Stimulated activated CD4-positive, alpha-beta T cell treated with anti-CD3 and anti-CD28 coated beads, Interleukin-1b, Interleukin-23, amount 100 ng/mL, for 24 hours (primary cell): ENCODE measurements at places on chromosomes 16 and 17.
A peak's percentile ranks its signal among the peaks of the same experiment; 100 is the strongest.

- DNase-seq = no peak
These were observed 9.0 kb downstream of the C16orf54 start for GRCh38 chr16:29736764-29737163.

DNA sequence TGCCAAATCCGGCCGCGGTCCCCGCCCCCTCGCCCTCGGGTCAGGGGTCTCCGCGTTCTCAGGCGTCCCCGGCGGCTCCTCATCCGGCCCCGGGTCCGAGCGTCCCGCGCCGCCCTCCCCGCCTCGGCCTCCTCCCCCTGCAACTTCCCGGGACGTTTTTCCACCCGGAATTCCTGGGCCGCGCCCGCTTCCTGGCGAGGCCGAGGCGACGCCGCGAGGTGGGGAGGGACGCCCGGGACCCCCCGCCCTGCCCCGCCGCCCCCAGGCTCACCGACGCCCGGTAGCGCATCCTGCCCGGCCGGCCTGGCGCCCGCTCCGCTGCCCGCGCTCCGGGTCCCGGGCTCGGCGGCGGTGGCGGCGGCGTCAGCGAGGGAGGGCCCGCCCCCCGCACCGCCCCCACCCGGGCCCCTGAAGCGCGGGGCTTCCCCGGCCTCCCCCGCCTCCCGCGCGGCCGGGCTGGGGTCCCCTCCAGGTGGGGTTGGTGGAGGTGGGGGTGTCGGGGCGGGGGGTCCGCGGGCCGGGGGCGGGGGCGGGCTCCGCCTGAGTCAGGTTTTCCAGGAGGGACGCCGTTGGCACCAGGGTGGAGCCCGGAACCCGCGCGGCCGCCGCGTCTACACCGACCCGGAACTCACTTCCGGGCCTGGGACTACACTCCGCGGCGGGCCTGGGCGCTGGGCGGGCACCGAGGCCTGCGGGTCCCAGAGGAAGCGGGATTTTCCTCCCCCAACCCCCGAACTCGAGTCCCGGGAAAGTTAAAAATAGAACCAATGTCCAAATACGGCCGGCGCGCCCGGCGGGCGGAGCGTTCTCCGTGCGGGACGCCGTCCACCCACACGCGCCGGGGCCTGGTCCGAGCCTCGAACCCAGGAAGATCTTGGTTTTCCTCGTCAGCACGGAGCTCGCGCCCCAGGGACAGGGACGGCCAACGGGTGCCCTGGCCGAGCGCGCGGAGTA lies 6.8 kb downstream of the MYO1C start:
- DNase-seq = peak; percentile 47

GRCh38 chr16:12296406-12296805 lies 319.9 kb downstream of the SNX29 start:
- DNase-seq = no peak

DNA sequence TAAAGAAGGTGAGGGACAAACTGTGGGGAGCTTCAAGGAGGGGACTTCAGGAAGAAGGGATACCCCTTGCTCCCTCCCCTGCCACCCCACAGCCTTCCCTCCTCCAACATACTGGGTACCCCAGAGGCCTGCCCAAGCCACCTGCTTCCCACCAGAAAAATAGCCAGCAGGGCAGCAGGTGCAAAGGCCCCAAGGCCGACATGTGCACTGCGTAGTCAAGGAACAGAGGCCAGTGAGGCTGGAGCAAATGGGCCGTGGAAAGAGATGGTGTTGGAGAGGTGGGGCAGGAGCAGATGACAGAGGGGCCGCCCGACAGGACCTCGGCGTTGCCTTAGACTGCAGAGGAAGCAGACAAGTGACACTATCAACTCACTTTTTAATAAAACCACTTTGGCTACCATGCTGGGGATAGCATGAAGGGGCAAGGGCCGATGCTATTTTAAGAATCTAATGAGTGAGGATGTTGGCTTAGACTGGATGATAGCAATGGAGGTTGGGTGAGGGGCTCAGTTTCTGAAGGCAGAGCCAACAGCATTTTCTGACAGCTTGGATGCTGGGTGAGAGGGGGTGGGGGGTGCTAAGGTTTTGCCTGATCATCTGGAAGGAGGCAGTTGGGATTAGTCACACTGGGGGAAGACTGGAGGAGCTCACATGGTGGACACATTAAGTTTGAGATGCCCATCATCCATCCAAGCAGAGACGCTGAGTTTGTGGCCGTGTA lies 72.8 kb upstream of the TOB1 start:
- no peak for DNase-seq

DNA sequence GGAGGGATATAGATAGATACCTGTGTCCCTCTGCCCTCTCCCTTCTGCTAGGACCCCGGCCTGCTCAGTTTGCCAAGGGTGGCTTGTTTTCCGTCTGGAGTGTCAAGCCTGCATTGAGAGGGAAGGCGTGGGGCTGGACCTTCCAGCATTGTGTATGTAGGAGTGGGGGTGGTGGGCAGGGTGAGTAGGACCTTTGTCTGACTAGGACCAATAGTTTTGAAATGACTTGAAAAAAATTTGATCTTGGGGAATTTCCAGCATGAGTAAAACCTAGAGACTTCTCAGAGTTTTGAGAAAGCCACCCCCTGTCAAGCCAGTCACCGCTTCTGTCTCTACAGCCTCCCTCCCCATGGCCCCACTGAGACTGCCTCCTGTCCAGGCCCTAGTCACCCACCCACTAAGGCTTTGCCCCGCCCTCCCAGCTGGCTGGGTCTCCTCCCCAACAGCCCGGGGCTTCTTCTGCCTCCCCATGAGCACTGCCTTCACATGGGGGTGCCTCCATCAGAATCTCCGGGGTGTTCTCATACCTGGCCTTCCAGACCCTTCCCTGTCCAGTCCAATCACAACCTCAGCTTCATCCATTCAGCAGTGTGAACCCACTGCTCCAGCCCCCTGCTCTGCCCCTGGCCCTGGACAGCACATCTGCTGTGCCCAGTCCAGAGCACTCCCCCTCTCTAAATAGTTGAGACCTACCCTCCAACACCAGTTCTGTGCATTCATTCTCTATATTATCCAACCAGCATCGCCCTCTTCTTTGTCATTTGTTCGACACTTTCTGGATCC lies 207.0 kb downstream of the MSI2 start:
- peak; percentile 62 for DNase-seq

GRCh38 chr17:60557805-60558204 lies 31.8 kb upstream of the APPBP2 start:
- DNase-seq = no peak

DNA sequence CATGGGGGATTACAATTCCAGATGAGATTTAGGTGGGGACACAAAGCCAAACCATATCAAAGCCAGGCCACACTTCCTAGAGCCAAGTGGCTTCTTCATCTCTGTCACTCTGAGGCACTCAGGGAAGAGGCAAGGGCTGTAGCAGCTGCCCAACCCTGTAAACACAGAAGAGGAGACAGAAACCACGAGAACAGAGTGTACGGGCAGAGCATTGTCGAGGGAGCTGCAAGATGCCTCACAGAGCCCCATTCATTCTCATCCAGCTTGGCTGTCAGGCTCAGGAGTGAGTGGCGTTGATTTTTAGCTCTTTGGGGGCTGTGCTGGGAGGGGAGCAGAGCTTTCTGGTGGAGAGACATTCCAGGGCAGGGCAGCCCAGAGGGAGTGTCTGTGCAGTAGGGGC lies 117.2 kb upstream of the SALL1 start:
- no peak for DNase-seq

DNA sequence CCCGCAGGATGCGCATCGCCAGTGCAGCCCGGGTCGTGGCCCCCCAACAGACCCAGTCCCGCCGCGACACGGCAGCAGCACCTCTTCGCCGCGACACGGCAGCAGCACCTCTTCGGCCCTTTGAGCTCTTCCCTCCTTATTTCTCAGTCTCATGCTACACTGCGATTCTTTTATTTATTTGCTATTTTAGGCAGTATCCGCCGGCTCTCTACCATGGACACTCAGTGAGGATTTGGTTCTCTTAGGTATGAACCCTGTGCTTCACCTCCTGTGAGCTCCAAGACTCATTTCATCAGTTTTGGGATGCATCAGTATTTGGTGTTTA lies 8.3 kb upstream of the MAP2K3 start:
- DNase-seq = no peak
